Left renal pelvis (tissue), 4 donors: ENCODE measurements at places on chromosomes 5 and 9. TPM values are rescaled to one million over a fixed set of nuclear protein-coding genes. Genes with fewer than 3 reads are reported as not detected.

DNA sequence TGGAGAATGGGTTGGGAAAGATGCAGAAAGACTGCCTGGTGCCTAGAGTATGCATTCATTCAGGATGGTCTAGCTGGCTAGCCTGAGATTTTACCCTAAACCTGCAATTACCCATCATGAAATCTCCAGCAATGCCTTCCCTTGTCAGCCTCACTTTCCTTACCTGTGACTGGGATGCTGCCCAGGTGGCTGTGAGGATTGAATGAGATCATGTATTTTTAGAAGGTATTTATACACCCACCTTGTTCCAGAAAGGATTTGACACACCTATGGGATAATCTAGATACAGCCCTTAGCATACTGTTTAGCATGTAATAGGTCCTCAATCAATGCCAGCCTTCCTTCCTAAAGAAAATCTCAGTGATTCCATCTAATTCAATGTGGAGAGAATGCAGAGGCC, 561.4 kb downstream of the CDK5RAP2 start:
- no peak for DNase-seq

GRCh38 chr5:158283397-158283796, 424.5 kb upstream of the CLINT1 start:
- DNase-seq: no peak

- DNase-seq: no peak
These were observed at the start of gene ITGA2 for GRCh38 chr5:52989025-52989780. ITGA2 (plus strand) TSS chr5:52989352; CDS start chr5:52989469, 117 bp downstream.

DNA sequence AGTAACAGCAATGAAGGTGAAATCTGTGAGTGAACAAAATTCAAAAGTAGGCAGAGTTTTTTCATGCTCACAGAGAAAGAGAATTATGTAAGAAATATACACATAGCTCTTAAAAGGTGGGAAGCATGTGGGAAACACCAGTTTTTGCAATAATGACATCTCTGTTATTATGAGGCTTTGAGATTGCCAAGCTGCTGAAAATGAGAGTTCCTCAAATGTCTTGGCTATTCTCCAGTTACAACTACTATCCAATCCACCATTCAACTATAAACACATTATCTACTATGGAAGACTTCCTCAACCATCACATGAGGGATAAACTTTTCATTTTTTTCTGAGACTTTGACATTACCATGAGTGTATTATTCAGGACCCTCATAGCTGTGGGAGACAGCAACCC, 420.8 kb upstream of the ACTBL2 start:
- DNase-seq: no peak

The GPR150 gene
- 0.11 TPM for polyA plus RNA-seq

The ZNF474 gene
- polyA plus RNA-seq: 0.77 TPM

The TYRP1 gene
- polyA plus RNA-seq: 0.92 TPM

The CEP120 gene
- 22.7 TPM for polyA plus RNA-seq
